ENCODE measurements at places on chromosomes 5 and 9.

GRCh38 chr9:90805006-90805996, 3.7 kb downstream of the SYK start:
- no peak for DNase-seq

DNA sequence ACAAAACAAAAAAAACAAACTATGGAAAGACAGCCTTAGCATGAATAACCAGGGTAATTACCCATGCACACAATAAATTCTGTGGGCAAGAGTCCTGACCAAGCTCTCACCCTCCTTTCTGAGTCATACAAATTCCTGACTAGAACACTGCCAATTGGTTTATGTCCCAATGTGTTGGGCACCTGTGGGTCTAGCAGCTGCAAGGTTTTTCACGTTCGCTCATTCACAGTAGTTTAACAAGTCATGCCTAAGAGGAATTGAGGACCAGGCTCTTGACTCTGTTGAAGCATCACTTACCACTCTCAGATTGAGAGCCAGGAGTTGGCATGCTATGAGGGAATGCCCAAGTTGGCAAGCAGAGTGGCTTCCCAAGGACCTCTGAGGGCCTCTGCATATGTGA, 205.5 kb upstream of the SLC24A2 start:
- DNase-seq, result no peak

GRCh38 chr9:137147091-137147792, 8.3 kb downstream of the GRIN1 start:
- no peak for DNase-seq

DNA sequence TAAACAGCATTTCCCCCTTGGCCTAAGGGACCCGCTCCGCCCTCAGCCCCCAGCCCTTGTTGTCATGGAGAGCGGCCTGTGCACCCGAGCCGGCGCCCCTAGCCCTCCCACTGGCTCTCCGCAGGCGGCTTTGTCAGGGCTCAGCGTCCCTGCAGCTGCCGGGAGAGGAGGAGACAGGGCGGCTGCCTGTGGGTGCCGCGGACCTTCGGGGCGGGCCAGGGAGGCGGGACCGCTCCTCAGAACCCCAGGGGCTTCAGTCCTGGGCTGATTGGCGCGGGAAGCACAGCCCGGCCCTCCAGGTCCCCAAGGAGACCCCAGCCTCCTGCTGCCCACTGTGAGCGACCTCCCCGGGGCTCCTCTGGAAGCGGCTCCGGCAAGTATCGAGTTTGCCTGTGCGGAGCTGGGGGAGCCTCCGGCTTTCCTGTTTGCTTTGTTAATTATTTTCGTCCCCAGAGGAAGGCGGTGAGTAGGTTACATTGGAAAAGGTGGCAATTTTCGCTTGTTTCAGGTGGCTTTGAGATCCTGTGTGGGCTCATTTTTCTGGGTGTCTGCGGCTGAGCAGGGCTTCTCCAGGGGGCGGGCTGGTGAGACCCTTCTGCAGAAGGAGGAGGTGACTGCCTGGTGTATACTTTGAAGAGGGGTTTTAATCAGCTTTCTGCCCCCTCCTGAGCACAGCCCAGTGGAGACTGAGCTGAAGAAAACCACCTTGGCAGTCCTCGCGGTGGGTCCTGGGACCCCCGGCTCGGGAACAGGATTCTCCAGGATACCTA, at the start of gene FGD3:
Gene FGD3, plus strand, starts transcription at position 256 of the 770 bp plus-strand sequence. CDS start 28,734 bp downstream, outside the sequence.
- no peak for DNase-seq

DNA sequence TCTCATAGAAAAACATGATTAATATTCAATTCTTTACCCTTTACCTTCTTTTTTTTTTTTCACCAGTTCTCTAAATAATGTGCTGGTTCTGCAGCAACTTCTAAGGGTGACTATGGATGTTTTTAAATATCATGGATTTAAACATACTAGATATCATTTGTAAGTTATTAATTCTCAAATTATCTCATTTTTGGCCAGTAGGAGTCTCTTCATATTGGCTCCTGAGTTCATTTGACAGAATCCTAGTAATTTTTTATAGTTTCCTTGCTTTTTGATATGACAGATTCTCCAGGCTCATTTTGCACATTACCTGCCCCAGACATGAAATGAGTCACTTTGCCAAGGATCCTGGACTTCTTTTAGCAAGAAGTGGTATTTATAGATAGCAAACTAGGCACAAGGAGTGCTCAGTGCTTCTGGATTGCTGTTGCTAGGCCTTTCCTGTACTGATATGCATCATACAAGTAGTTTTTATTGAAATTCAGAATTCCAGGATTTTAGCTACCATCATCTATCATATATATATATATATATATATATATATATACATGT, 201.3 kb upstream of the IL12B start:
- DNase-seq, result no peak

DNA sequence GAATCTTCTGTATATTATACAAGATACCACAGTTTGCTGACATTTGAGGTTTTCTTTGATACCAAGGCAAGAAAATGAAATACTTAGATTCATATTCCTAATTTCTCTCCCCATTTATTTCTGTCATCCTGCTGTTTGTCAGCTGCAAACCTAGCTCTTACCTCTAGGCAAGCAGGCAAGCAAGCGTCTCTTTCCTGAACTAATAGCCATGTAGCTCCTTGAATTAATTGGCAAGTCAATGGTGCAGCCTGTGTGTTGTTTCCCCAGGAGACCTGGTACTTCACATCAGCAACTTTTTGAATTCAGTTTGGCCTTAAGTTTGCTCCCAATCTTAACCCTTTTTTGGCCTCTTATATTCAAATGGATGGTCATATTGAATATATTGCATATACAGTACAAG, 573.6 kb upstream of the ARRDC3 start:
- DNase-seq, result no peak

GRCh38 chr9:37311938-37312708, 110.4 kb upstream of the GRHPR start:
- DNase-seq, result no peak

Data from activated CD4-positive, alpha-beta T cell treated with anti-CD3 and anti-CD28 coated beads, Interleukin-2, Interleukin-4, amounts not matched to agents 100 ng/mL and 50 ng/mL, durations not matched to agents 16 hours and 8 hours (primary cell).